Stimulated activated CD8-positive, alpha-beta memory T cell treated with anti-CD3 and anti-CD28 coated beads, Interleukin-15, amount 100 ng/mL, for 24 hours (primary cell): ENCODE measurements at places on chromosomes 4 and X.

DNA sequence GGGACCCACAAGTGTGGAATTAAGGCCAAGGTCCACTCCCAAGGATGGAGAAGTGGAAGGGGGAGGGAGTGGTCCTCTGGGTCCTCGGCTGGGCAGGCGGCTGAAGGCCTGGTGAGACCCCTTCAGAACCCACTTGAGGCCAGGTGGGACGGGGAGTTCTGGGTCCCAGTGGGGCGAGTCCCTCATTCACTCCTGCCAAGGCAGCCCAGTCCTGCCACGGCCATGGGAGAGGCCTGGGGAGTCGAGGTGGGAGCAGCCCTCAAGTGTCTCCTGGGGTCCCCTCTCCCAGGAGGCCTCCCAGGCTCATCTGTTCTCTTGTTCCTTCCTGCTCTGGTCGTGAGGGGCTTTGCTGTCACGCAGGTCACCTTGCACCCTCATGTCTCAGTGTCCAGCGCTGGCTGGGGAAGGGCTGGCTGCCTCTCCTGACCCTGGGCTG, 6.1 kb upstream of the SH3BP2 start:
- no peak for DNase-seq

DNA sequence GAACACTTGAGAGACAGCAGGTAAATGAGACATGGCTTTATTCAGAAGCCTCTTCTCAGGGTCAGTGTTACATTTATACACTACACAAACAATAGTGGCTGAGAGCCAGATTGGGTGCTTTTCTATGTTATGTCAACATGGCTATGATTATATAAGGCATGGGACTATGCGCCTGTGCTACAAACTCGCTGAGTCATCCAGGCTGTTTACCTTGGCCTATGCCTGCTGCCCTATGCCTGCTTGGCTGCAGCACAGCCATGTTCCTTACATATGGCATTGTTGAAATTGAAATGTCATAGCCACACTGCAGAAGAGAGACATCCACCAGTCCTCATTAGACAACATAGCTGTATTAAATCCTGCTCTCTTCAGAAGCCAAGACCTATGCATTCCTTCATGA, 236.3 kb upstream of the NWD2 start:
- no peak for DNase-seq

- no peak for DNase-seq
Observed at GRCh38 chrX:119132961-119133360, 5.3 kb upstream of the KIAA1210 start.

- no peak for DNase-seq
Observed at GRCh38 chr4:129808242-129808641, 712.3 kb downstream of the C4orf33 start.

DNA sequence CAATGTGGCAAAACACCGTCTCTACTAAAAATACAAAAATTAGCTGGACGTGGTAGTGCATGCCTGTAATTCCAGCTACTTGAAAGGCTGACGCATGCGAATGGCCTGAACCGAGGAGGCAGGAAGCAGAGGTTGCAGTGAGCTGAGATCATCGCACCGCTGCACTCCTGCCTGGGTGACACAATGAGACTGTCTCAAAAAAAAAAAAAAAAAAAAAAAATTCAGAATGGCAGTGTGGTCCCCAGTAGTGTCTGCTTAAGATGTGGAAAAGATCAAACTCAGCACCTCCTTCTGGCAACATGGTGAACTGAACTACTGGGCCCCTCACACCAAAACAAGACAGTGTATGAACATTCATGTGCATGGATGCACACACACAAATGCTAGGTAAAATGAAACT, 32.2 kb downstream of the SMS start:
- no peak for DNase-seq

DNA sequence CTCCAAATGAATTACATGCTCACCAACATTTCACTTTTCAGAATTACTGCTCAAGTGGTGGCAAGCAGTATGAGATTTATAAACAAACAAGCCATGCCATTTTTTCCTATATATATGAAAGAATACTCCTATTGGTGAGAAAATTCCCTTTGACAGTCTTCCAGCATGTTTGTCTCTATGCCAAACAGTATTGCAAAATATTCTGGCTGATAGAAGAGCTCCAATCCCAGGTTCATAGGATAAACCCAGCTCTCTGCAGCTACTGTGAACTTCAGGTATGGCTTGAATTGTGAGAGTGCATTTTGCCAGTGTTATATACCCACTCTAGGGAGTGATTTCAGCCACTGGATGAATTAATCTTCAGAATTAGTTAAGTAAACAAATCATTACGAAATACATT, 108.8 kb downstream of the MAGEC2 start:
- no peak for DNase-seq

DNA sequence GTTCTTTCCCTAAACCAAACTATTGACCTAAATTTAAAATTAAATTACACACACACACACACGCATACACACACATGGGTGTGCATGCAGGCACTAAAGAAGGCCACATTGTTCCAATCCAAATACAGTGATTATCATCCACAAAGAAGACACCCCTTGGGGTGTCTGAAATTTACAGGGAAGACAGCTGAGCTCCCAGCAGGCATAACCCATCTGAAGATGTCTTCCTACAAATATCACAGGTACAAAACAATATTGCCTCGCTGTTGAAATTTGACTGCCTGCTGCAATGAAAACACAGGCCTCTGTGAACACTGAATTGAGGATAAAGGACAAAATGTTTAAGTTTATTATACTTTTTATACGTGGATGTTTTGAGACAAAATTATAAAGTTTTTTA, 50.2 kb upstream of the SLC7A11 start:
- DNase-seq, result no peak

DNA sequence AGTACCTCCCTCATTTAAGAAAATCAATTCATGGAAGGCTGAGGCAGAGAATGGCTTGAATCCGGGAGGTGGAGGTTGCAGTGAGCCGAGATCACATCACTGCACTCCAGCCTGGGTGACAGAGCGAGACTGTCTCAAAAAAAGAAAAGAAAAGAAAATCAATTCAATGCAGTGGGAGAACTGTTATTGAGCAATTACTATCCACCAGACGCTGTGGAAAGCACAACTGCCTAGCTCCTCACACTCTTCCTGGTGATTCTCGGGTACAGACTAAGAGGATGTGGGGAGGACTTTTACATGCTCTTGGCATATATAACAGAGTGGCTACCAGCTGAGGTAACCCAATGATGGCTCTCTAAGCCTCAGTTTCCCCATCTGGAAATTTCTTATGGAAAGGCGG, 2.7 kb upstream of the TMSB4X start:
- DNase-seq, result no peak
